Dorsolateral prefrontal cortex (tissue), 122 donors: ENCODE measurements at places on chromosomes 2 and 18.

DNA sequence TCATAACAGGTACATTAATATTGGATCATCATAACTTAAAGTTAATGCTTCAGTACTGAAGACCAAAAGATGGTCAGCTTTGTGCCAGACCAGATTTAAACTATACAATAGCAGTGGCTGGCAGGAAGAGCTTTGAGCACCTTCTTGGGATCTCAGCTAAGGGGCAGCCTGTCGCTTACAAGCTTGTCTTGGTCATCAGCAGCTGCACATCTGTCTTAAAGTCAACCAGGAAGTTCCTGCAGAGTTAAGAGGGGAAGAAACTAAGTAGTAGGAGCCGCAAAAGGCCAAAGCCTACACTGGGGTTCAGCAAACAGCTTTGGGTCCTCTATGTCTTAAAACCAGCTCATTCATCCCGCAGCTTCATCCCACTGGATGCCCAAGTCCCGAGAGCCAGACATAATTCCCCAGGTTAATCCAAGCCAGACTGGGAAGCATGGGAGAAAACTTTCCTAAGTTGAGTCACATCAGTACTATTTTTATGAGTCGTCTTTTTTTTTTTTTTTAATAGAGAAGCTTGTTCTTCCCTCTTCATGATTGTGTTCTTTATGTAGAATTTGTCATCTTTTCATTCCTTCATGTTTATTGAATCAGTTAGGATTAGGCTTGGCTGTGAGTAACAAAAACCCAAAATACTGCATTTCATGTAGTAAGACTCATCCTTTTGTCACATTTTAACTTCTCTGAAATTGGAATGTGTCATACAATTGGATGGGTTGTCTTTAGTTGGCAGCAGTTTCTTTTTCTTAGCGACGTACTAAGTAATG, 59.3 kb downstream of the SERTAD2 start:
- no peak for DNase-seq

DNA sequence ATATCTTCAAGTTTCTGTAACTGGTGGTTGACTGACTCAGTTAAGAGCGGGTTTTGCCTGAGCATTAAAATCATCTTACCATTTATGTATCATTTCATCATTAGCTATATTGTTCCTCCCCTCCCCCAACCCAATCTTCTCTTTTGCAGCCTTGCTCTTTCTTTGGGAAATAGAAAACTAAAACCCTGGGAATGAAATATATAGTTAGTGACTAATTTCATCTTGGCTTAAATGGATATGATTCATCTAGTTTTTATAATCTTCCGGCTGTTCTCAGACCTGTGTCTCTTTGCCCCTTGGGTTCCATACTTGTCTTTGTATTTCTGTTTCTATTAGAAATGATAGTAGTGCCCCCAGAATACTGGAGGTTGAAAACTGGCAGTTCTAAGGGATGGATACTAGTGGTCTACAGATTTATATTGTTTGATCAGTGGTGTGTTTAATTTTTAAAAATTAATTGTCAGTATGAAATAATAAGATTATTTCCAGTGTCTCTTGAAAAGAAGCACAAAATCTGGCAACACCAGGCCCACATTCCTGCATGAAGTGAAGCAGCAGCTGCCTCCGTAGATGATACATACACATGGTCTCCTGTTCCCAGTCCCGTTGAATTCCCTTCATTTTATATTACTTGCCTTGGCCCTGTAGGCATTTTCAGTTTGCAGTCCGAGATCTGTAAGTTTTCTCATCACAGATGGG, 44.5 kb downstream of the PHLPP1 start:
- DNase-seq, result no peak

DNA sequence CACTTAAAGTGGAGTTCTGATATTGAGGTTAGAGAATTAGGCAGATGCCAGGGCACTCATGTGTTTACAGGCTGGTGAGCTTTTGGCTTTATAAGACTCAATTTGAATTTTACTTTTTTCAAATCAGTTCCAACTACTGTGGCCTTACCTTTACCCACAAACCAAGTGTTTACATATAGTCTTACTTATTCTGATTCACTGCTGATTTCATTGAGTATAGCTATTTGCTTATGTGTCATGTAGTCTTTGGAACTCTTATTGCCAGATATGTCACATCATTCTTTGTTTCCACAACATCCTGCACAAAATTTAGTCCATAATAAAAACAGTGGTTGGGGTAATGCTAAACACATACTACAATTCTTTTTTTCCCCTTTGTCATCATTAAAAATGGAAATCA, 96.5 kb downstream of the XIRP2 start:
- DNase-seq, result no peak

DNA sequence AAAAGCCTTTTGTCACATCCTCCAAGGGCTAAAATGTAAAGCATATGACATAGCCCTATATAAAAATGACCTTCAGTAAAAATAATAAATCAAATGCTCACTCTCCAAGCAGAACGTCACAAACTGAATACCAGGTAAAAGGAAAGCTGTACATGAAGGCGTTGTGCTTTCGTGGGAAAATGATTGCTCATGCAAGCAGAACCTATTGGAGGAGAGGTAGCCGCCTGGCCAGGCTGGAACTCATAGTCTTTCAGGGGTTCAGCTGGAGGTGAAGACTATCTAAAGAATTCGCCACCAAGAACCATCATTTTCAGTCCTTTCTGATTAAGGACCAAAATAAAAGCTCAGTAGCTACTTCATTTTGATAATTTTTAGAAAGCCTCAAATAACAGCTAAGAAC, 44.7 kb downstream of the ANKRD44 start:
- no peak for DNase-seq

DNA sequence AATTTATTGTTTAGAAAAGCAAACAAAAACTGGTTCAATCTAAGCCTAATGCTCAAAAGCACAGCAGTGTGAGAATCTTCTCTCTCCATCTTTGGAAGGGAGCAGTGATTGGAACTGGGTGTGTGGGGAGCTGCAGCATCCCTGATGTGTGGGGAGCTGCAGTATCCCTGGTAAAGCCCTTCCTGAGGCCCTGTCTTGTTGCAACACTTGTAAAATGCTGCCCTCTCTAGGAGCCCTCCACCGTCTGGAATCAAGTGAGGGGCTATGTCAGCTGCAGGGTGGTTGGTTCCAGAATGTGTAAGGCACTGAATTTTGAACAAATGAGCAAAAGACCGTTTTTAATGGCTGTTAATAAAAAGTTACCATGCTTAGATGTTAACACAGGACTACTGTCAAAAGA, 147.7 kb upstream of the RAB12 start:
- DNase-seq, result no peak

DNA sequence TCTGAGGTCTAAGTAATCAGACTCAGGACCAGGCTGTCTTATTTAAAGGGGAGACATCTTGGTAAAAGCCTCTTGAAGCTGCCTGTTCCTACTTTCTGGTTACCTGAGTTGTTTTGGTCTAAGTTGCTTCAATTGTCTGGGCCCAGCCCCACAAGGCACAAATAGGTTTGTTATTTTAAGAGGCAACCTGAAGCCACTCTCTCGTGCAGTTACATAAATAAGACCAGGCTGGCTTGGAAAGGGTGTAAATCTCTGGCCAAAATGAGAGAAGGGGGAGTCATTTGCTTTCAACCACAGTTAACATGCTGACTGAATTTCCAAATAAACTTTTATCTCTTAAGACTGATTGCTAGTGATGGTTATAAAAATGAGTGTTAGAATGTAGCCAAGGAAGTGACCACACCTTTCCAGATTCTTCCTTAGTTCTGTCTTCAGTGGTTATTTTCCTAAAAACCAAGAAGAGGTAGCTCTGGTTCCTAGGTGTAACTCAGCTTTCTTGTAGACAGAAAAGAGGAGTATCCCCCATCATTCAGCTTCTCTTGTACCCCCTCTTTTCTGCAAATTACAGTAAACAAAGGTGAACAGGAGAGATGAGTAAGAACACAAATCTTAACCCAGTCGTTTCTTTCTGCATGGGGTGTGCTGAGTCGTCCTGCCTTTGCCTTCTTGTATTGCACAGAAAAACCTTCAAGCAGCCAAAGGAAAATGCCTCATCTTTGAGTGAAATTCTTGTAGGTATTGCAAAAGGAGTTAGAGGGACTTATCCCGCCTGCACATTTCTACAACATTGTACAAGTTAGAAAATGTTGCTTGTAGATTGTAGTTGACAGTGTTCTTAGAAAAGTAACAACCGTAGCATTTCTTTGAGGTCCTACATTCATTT, 161.5 kb upstream of the NT5C1B start:
- DNase-seq, result no peak
